RWPE2 (cell line): ENCODE measurements at places on chromosomes 3 and 15.

- no peak overlapping the region for H3K27ac ChIP-seq
- H3K27me3 ChIP-seq, result no peaks in the 10 kb centered on the region
- H3K4me3 ChIP-seq, result no peak overlapping the region
- no peak for DNase-seq
- H3K4me1 ChIP-seq, result no peaks in the 10 kb centered on the region
- H3K36me3 ChIP-seq, result no peaks in the 10 kb centered on the region
Measured at GRCh38 chr3:66299891-66300290, 79.1 kb downstream of the SLC25A26 start.

- no peaks in the 10 kb centered on the region for H3K27me3 ChIP-seq
- no peak for DNase-seq
- H3K27ac ChIP-seq, result no peak overlapping the region
- no peaks in the 10 kb centered on the region for H3K36me3 ChIP-seq
- no peak overlapping the region for H3K4me3 ChIP-seq
Measured at GRCh38 chr3:156948402-156949210, 122.5 kb downstream of the LEKR1 start.

DNA sequence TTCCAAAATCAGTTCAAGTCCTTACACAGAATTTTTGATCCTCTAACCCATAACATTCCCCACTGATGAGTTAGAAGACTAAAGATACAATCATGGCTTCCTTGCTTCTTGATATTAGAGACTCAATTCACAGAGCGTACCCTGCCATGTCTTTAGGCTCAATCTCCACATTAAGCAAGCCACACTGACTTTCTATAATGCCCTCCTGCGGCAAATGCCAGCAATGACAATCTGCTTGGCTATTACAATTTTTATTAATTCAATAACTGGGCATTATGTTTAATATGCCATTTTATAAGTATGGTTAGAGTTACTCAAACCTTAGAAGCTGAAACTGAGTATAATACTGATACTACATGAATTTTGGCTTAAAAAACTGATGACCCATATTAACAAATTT lies 479.7 kb upstream of the NR2F2 start:
- H3K27me3 ChIP-seq, result no peaks in the 10 kb centered on the region
- no peaks in the 10 kb centered on the region for H3K36me3 ChIP-seq
- no peaks in the 10 kb centered on the region for H3K4me1 ChIP-seq
- no peak overlapping the region for H3K27ac ChIP-seq
- H3K4me3 ChIP-seq, result no peak overlapping the region
- no peak for DNase-seq

- no peak for DNase-seq
- H3K27ac ChIP-seq, result no peak overlapping the region
- no peaks in the 10 kb centered on the region for H3K27me3 ChIP-seq
- H3K4me3 ChIP-seq, result no peak overlapping the region
- no peaks in the 10 kb centered on the region for H3K36me3 ChIP-seq
Measured at GRCh38 chr3:156655819-156656550, 18.4 kb upstream of the TIPARP start.

- no peak overlapping the region for H3K27ac ChIP-seq
- no peak for DNase-seq
- no peak overlapping the region for H3K4me3 ChIP-seq
- H3K4me1 ChIP-seq, result no peaks in the 10 kb centered on the region
- H3K27me3 ChIP-seq, result peaks cover 7% of the 10 kb centered on the region
Measured at GRCh38 chr3:45802146-45802545, 5.8 kb upstream of the SLC6A20 start.

DNA sequence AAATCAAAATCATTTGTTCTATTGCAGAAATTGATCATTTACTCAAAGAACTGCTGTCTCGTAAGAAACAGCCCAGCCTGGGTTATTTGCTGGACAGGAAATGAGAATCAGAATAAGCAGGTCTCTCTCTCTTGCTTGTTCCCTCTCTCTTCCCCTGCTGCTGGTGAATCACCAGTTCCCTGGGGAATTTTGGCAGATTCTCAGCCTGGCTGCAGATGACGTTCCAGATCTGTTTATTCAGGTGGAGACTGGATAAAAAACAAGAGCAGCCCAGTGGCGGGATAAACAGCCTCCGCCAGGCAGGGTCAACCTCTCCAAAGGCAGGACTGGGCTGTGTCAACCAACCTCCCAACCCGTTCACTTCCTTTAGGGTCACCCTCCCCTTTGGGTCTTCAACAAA lies 72.1 kb downstream of the LRIG1 start:
- H3K27me3 ChIP-seq, result no peaks in the 10 kb centered on the region
- H3K36me3 ChIP-seq, result no peaks in the 10 kb centered on the region
- no peak overlapping the region for H3K4me3 ChIP-seq
- DNase-seq, result no peak

GRCh38 chr3:38578551-38578950 lies 70.9 kb downstream of the SCN5A start:
- H3K27ac ChIP-seq, result no peak overlapping the region
- no peaks in the 10 kb centered on the region for H3K27me3 ChIP-seq
- no peak for DNase-seq
- H3K36me3 ChIP-seq, result no peaks in the 10 kb centered on the region
- H3K4me1 ChIP-seq, result no peaks in the 10 kb centered on the region
- H3K4me3 ChIP-seq, result no peak overlapping the region

DNA sequence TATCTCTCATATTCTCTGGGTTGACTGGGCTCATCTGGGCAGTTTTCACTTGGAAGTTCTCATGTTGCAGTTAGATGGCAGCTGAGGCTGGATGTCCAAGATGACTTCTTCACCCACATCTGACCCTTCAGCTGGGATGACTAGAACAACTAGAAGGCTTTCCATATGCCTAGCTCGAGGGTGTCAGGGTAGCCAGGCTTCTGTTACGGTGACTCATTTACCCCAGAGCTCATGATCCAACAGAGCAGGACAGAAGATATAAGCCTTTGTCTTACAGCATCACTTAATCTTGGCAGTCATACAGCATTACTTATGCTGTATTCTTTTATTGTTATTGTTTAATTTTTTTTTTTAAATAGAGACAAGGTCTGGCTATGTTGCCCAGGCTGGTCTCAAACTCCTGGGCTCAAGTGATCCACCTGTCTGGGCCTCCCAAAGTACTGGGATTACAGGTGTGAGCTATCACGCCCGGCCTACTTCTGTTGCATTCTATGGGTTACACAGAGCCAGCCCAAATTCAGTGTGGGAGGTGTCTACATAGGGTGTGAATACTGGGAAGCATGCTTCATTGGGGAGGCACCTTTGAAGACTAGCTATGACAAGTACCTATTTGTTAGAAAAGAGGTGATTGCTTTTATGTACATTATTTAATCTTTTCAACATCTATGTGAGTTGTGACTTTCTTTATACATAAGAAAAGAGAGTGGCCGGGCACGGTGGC lies 10.7 kb downstream of the HMCES start:
- no peak overlapping the region for H3K4me3 ChIP-seq
- H3K27me3 ChIP-seq, result no peaks in the 10 kb centered on the region
- H3K4me1 ChIP-seq, result no peaks in the 10 kb centered on the region

GRCh38 chr3:183356920-183357319 lies 71.5 kb downstream of the MCF2L2 start:
- no peaks in the 10 kb centered on the region for H3K36me3 ChIP-seq
- H3K4me1 ChIP-seq, result no peaks in the 10 kb centered on the region
- H3K4me3 ChIP-seq, result no peak overlapping the region
- H3K27ac ChIP-seq, result no peak overlapping the region
- DNase-seq, result no peak
- no peaks in the 10 kb centered on the region for H3K27me3 ChIP-seq

DNA sequence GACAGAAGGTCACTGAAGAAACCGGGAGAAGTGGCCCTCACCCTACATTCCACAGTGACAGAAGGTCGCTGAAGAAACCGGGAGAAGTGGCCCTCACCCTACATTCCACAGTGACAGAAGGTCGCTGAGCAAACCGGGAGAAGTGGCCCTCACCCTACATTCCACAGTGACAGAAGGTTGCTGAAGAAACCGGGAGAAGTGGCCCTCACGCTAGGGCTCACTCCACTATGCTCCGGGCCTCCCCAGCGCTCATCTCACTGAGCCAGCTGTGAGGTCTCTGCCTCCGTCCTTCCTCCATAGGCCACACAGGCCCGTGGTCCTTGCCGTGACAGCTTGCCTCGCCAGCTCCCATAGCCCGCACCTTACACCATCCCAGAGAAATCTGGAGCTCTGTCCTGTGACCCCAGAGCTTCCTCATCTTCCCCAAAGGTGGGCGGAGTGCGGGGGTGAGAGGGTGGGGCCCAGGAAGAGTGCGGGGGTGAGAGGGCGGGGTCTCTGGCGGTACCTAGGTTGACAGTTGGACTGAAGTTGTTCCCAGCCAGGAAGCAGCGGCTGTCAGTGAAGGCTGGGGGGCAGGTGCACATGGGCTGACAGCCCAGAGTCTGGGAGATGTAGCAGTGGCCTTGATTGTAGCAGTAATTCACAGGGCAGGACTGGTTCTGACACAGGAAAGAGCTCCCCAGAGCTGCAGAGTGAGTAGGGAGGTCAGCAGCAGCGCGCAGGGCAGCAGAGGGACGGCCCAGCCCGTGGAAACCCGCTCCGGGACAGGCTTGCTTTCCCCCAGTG lies 32.0 kb downstream of the MUC20 start:
- H3K4me3 ChIP-seq, result no peak overlapping the region
- no peaks in the 10 kb centered on the region for H3K4me1 ChIP-seq
- no peak for DNase-seq
- peaks cover 2% of the 10 kb centered on the region for H3K27me3 ChIP-seq
- H3K36me3 ChIP-seq, result no peaks in the 10 kb centered on the region
- H3K27ac ChIP-seq, result no peak overlapping the region

DNA sequence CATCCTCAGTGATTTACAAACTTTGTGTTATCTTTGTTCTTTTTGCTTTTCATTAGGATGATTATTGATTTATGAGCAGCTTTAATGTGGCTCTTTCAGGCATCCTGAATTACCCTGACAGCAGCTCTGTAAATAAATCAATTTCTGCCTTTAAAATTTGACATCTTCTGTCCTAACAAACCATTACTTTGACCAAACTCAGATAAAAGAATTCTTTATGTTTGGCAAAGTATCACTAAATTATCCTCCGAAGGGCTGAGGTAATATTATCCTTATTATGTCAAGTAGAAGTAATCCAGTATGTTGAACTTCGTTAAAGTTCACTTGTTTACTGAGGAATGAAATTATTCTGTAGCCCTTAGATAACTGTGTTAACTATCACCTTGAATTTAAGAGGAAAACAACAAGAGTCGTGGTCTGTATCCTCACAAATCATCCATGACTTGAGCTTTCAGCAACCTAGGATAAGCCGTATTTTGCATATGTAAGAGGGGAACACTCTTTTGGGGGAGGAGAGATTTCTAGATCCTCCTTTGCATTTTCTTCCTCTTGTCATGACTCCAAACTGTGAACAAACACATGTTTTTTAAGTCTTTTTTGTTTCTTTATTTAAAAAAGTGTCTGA lies 173.2 kb upstream of the STAC start:
- H3K4me1 ChIP-seq, result no peaks in the 10 kb centered on the region
- H3K4me3 ChIP-seq, result no peak overlapping the region
- H3K36me3 ChIP-seq, result no peaks in the 10 kb centered on the region

- H3K4me3 ChIP-seq, result no peak overlapping the region
- H3K27me3 ChIP-seq, result no peaks in the 10 kb centered on the region
- peaks cover 20% of the 10 kb centered on the region for H3K4me1 ChIP-seq
- no peaks in the 10 kb centered on the region for H3K36me3 ChIP-seq
- H3K27ac ChIP-seq, result no peak overlapping the region
- DNase-seq, result no peak
Measured at GRCh38 chr15:66746231-66746605, 44.2 kb downstream of the SMAD6 start.
